ENCODE measurements at places on chromosomes 13 and 19.
A peak's percentile ranks its signal among the peaks of the same experiment; 100 is the strongest.

DNA sequence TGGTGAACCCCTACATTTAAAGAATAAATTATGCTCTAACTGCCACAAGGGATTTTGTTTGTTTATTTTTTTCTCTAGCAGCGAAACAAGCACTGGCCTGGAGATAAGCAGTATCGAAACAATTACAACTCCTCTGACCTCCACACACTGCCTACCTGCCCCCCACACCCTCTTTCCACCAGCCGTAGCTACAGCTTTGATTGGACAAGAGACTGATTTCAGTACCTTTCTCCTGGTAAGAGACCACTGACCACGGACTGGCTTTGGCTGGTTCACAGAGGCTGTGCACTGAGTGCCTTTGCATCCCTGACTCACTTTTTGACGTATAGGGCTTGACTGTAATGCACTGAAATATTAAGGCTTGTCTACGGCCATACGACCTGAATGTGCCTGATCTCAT lies 7.4 kb upstream of the ZDHHC20 start:
- DNase-seq, result no peak

DNA sequence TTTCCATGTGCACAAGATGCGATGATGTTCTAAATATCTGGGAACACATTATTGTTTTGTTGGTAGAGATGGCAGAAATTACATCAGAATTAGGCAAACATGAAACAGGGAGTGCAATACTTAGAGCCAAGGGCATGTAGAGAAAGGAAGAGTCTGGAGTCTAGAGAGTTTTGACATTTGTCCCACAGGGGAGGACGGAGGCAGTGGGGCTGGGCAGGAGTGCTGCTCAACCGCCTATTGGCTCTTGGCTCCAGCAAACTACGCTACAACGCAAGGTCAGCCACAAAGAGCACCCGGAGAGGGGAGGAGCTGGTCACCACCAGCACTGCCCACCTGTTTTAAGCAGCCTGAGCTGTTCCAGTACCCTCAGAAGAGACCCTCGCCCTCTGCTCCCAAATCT lies 108.3 kb downstream of the ABCC4 start:
- DNase-seq, result no peak

- no peak for DNase-seq
These were observed 129.4 kb downstream of the SHISA2 start for GRCh38 chr13:25922376-25922775.

DNA sequence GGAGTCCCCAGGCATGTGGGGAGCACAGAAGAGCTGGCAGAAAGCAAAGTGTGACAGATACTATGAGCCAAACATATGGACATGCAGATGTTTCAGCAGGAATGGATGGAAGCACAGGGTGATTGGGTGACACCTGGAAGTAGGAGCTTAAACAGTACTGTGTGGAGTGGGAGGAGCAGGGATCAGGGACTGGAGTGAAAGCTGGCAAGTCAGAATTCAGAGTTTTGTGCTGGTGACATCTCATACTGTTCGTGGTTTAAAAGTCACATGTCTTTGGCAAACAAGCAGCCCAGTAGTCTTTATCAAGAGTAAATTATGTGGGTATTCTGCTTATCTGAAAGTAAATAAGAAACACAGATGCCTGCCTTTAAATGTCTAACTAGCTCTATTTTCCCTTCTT lies 408.2 kb downstream of the COG6 start:
- DNase-seq, result no peak

GRCh38 chr13:71624653-71625600 lies 242.1 kb downstream of the DACH1 start:
- no peak for DNase-seq

- no peak for DNase-seq
These were observed 1440.3 kb downstream of the PCDH9 start for GRCh38 chr13:65789815-65790214.

DNA sequence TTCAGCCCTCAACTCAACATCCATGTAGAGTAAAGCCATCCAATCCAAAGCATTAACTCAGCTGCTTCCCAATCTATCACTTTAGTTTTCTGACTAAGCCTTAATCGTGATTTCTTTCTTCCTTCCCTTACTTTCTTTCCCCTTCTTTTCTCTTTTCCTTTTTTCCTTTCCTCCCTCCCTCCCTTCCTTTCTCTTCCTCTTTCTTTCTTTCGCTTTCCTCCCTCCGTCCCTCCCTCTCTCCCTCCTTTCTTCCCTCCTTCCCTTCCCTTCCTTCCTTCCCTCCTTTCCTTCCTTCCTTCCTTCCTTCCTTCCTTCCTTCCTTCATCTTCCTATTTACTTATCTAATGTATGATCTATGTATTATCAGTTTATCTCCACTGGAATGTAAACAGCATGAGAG lies 71.2 kb downstream of the ERCC5 start:
- no peak for DNase-seq

- DNase-seq, result no peak
These were observed 127.4 kb downstream of the DCT start for GRCh38 chr13:94352057-94352456.

DNA sequence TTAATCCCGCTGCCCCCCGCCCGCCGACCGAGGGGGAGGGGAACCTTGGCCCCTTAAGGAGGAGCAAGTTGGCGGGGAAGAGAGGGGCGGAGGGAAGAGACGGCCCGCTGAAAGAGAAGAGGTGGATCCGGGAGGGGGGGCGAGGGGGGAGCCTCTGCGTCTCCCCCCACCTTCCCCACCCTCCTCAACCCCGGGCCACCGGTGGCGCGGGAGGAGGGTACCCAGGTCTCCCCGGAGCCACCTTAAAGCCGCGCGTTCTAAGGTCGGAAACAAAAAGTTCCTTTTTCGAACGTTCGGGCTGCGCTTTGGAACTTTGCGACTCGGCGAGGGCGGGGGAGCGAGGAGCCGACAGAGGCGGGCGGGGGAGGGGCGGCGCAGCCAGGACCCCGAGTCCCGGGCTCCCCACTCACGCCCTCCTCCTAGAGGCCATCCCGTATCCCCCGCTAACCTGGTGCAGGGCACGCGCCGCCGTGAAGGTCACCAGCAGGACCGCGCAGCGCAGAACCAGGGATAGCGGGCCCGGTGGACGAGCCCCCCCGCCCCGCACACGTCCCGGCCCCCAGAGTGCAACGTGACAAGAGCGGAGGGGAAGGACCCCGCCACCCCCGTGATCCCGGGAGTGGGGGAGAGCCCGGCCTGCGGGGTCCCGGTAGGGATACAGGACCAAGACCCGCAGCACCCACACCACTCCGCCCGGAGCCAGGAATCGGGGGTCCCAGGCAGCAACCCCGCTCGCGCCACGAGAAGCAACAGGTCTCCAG lies 659 bp downstream of the ERF start:
- DNase-seq, result peak; percentile 76

DNA sequence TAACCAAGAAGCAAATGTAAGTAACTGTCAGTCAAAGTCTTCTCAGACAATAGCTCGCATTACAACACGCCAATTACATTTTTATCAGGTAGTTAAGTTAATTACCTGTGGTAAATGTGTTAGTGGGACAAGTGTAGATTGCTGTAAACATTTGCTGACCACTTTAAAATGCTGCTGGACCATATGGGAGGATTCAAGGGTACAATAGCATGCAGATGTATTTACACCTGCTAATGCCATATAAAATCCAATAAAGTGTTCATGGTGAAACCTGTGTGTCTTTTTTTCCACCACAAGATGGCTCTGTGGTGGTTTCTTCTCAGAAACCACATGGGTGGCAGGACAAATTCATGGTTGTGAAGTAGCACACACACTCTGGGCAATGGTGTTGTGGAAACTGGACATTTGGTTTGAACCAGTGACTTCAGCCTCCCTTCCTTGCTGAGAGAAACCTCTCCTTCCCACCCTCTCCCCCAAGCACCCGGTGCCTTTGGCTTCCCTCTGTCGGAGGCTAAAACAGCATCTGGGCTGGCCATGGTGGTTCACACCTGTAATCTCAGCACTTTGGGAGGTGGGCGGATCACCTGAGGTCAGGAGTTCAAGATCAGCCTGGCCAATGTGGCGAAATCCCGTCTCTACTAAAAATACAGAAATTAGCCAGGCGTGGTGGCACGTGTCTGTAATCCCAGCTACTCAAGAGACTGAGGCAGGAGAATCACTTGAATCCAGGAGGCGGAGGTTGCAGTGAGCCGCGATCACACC lies 18.1 kb upstream of the GTF3A start:
- peak; percentile 50 for DNase-seq

GRCh38 chr13:23504180-23504579 lies 66.0 kb upstream of the TNFRSF19 start:
- no peak for DNase-seq
